Activated CD8-positive, alpha-beta memory T cell treated with anti-CD3 and anti-CD28 coated beads, Interleukin-2, amount 50 U/mL, for 4 hours (primary cell): ENCODE measurements at places on chromosomes 12 and 14.

- DNase-seq = no peak
Measured at GRCh38 chr12:80040075-80040738, 59.1 kb upstream of the OTOGL start.

DNA sequence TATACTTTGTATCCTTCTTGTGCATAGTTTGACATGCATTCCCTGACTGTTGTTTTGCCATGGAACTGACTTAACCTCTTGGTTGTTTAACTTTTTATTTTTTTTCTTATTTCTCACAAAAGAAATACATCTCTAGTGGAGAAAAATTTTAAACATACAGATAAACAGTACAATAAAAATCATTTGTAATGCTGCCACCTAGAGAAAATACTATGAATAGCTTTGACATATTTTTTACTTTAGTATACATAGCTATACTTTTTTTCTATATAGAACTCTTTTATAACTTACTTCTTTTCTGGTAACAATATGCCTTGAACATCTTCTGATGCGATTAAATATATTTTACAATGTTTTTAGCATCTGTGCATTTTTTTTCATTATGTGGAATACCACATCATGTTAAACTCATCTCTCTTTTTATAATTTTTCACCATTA, 184.5 kb downstream of the AKAP6 start:
- no peak for DNase-seq

GRCh38 chr12:49537231-49537751, 1.5 kb upstream of the KCNH3 start:
- no peak for DNase-seq

DNA sequence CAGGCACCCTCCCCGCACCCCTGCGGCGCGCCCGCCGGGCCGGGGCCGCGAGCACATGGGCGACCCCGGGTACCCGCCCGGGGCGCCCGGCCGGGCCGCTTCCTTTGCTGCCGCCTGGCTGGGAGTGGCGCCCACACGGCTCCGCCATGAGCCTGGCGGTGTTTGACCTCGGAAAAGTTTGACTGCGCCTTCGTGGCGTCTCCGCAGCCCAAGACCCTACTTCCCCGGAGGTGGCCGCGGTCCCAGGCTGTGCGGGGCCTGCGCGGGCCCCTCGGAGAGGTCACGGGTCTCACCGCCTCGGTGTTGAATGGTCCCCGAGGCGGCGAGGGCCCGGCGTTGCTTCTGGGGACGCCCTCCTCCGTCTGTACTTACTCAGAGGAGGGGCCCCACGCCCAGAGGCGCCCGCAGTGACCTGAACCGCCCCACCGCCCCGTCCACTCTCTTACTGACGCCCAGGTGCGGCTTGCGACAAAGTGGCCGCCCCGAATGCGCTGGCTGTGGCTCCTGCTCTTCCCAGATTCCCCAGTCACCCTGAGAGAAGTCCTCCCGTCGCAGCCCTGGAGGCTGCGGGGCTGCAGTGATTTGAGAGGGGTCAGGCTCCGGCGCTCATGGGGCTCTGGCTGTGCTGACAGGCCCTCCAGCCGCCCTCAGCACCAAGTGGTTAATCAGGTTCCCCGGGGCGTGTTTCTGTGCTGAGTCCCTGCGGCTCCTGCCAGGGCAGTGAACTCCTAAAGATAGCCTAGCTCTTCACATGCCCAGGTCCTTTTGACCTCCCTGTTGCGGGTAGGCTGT, 5.8 kb downstream of the KMT5A start:
- peak; percentile 41 for DNase-seq

GRCh38 chr12:80442426-80443222, 1.4 kb upstream of the PTPRQ start:
- DNase-seq = no peak

- no peak for DNase-seq
Measured at GRCh38 chr12:69397978-69398377, 38.4 kb downstream of the YEATS4 start.

DNA sequence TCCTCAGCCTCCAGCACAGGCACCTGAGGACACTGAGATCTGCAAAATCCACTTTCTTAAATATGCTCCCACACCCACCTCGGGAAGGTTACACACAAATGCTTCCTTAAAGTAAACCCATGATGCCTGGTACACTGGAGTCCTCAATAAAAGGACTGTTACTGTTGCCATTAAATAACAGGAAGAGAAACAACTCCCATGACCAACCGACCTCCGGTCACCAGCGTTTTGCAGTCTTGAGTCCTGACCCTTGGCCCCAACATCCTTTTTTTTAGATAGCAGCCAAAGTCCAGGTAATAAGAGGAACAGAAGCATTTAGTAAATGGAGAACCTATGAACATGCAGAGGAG, 42.4 kb downstream of the ITPK1 start:
- no peak for DNase-seq

DNA sequence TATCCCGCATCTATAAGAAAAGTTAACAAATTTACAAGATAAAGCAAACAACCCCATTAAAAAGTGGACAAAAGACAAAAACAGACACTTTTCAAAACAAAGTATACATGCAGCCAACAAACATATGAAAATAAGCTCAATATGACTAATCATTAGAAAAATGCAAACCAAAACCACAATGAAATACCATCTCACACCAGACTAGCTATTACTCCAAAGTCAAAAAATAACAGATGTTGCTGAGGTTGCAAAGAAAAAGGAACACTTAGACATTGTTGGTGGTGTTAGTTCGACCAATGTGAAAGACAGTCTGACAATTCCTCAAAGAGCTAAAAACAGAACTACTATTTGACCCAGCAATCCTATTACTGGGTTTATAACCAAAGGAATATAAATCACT, 968.6 kb upstream of the USP15 start:
- no peak for DNase-seq

GRCh38 chr12:64093689-64094088, 128.4 kb downstream of the KICS2 start:
- DNase-seq = no peak

GRCh38 chr14:70203686-70204085, 14.9 kb upstream of the SLC8A3 start:
- no peak for DNase-seq

DNA sequence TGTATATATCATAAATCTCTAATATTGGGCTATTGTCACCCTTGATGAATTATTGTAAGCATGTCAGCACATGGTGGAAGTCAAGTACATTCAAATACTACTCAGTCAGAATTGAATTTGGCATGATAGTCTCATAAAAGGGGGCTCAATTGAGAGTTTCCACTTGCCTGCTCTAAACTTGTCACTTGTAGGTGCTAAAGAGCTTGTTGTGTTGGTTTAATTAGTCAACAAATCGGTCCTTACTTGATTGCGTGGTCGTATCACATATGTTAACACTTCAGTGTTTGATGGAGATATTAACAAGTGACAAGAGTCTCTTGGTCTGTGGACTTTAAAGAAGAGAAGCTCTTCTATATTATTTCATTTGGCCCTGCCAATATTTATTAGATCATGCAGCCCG, 81.1 kb downstream of the NKX2-1 start:
- no peak for DNase-seq

GRCh38 chr14:68819260-68819691, 26.4 kb upstream of the ZFP36L1 start:
- no peak for DNase-seq

DNA sequence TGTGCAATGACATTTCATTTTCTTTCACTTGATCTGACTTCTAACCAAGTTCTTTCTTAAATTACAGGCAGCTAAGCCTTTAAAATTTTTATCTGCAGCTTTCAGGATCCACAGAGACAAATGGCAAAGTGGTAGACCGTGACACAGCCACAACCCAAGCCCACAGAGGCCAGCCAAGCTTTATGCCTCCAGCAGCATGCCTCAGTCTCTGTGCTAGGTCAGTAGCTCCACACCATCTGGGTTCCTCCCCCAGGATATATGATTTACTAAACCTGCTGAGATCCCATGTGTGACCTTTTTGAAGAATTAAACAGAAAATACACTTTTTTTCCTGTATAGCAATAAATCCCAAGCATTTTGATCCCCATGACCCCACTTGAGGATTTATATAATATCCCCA, 290.4 kb upstream of the CAND1 start:
- DNase-seq = no peak

DNA sequence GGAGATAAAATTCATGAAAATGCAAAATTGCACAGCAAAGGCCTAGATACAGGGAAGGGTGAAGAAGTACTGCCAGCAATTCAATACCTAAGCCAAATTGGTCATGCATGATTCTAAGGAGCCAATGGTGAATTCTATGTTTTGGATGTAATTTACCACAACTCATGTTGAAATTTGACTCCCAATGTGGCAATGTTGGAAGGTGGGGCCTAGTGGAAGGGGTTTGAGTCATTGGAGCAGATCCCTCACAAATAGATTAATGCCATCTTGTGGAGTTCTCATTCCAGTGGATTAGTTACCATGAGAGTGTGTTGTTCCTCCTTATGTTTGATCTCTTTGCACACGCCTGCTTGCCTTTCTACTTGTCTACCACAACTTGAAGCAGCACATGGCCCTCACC, 194.0 kb upstream of the ALG10 start:
- no peak for DNase-seq

DNA sequence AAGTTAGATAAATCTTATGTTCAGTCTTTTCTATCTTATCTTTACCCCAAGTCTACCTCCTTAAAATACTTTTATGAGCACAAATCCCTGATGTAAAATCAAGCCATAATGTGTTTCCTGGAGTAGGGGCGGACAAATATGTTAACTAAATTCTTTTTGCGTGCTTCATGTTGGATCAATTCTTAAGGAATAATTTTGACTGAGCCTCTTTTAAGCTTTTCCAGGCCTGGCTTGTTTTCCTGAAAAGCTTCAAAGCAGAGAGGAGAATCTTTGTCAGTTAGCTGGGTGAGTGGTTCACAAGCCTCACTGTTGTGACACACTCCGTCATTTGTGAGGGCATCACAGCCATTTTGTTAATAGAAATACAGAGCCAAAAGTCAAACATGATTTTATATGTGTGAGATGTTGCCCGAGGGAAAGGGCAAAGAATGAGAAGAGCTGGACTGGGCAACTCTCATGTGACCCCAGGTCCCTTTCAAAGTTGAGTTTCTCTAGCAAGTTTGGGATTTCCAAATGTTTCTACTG, 468.9 kb downstream of the RGS6 start:
- DNase-seq = no peak

GRCh38 chr14:34171431-34172172, 220.7 kb upstream of the EGLN3 start:
- DNase-seq = no peak
